Activated CD4-positive, alpha-beta T cell treated with anti-CD3 and anti-CD28 coated beads, Interleukin-10, Interleukin-2, amounts not matched to agents 100 ng/mL and 50 ng/mL, durations not matched to agents 16 hours and 8 hours (primary cell): ENCODE measurements at places on chromosomes 16 and 17.

DNA sequence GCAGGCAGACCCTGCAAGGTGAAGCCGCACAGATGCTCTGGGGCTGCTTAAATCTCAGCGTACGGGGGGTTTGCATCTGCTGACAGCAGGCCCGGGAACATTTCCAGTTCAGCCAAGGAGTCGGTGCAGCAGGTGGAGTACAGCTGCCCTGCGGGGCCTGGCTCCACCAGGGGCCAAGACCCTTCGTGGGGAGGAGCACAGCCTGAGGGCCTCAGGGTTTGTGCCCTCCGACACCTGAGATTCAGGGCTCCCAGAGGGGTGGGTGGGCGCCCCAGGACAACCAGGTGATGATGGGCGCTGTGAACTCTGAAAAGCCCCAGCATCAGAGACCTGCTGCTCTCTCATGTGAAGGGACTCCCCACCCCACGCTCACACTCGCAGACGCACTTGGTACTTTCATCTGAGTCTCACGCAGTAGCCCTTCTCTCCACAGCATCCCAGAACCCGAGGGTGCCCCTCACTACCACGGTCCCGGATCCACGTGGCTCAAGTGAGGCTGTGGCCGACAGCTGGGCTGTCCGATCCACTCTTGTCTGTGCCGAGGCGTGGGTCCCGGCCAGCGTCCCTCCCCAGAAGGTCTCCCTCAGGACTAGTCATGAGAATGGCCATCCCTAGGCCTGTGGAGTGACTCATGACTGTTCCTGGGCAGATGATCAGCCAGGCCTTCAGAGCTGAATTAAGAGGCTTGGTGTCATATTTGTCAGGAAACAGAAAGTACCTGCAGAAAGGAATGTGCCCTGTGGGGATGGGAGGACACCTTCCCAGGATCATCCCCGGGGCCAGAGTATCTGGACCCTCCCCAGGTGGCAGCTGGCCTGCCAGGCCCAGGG lies 29.6 kb downstream of the ACSF3 start:
- DNase-seq = no peak

DNA sequence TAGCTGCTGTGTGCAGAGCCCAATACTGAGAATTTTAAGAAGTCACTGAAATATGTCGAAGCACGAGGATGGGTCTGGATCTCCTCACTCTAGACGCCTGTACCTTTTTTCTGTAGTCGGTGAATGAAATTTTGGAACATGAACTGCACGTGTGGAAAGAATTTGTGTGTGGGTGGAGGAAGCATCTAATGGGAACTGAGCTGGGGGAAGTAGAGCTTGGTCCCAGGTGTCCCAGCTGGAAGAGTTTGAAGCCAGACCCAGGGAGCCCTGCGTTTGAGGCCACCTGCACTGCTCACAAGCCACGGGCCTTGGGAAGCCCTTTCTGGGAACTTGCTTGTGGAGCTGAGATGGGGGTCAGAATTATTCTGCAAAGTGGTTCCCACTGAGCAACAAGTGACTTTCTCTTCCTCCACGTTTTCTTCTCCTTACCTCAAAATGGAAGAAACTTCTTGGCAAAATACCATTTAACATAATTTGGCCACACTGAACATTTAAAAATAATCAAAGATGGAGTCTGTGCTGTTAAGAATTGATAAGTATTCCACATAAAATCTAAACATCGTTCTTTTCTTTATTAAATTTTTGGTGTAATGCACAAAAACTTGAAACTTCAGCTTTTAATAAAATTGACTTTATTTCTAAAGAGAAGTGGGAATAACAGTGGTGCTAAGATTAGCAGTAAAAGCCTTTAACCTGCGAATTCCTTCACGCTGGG lies 163.8 kb downstream of the PRKCA start:
- DNase-seq = no peak

DNA sequence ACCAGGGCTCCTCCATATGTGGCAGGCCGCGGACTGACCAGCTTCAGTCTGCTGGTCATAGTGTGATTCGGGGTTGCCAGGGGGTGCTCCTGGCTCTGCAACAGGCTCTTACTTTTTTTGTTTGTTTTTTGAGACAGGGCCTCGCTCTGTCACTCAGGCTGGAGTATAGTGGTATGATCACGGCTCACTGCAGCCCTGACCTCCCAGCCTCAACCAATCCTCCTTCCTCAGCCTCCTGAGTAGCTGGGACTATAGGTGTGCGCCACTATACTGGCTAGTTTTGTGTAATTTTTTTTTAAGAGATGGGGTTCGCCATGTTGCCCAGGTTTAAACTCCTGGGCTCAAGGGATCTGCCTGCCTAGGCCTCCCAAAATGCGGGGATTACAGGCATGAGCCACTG lies 11.8 kb upstream of the KCNH6 start:
- no peak for DNase-seq

DNA sequence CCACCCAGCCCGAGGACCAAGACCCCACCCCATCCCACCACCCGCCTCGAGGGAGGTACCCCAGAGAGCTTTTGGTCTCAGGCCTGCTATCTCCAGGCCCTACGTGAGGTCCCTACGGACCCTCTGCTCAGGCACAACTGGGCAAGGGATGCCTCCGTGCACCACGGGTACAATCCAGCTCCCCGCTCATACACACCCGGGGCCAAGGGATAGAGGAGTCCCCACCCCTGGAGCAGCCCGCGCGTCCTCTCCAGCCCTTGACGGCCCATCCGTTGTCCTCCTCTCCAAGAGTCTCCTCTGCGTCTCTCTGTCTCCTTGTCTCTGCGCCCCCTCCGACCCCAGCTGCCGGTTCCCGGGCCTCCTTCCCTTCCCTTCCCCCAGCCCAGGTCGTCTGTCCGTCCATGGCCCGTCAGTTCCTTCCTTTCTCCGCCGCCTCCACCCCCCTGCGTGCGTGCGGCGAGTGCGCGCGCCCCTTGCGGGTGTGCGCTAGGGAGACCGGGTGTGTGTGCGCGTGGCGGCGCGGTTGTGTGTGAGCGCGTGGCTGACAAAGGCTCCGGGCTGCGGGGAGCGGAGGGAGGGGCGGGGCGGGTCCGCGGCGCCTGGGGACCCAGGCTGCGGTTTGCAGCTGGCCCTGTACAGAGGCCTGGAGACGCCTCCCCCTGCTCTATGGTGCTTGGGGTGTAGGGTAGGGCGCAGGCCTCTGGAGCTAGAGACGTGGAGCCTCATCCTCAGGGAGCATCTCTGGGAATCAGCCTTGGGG lies 930 bp downstream of the SPNS2 start:
- no peak for DNase-seq

- DNase-seq = no peak
These were observed 604.0 kb upstream of the SALL1 start for GRCh38 chr16:51755039-51755501.
